RWPE1 (cell line): ENCODE measurements at places on chromosomes 3 and 15.

GRCh38 chr15:92005154-92005553 lies 151.6 kb downstream of the SLCO3A1 start:
- DNase-seq = no peak

DNA sequence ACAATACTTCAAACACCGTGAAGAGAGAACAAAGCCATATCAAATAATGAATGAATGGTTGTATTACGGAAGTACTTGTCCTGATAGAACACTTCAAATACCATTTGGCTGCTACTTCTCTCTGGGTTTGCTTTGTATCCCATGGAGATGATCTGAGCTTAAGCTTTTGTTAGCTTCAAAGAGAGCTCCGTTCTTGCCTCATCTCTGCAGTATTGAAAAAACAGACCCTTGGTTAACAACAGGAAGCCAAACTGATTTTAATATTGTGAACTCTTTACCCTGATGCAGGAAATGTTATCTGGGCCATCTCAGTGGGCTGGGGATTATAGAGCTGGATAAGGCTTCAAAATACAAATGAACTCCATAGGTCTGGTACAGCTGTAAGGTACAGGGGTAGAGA lies 101.0 kb downstream of the CHL1 start:
- DNase-seq = no peak

GRCh38 chr3:182618981-182619591 lies 174.2 kb upstream of the ATP11B start:
- DNase-seq = peak; percentile 65

DNA sequence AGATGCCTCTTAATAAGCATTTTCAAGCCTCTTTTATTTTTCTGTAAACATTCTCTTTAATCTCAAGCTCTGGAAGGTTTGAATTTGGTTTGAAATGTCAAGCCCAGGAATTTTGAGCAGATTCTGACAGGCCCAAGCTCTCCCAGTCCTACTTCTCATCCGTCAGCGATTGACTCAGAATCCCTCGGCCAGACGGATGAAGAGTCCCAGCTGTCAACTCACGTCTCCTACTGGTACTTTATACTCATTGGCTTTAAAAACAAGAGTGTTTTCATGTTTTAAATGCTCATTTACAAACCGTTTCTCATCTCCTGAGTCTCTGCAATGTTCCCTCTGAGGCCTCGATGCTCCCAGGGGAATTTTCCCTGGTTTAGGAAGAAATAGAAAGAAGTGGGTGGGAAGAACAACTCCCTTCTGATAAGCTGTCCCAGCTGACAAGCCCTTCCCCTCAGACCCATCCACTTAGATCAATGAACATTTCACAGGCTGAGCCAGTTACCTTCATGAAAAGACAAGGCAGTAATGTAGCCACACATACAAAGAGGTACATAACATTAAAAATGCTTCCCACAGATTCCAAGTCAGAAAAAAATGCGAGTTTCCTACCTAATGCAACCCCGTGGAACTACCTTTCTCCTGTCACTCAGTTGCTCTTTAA lies 478.2 kb upstream of the DPH6 start:
- DNase-seq = no peak

DNA sequence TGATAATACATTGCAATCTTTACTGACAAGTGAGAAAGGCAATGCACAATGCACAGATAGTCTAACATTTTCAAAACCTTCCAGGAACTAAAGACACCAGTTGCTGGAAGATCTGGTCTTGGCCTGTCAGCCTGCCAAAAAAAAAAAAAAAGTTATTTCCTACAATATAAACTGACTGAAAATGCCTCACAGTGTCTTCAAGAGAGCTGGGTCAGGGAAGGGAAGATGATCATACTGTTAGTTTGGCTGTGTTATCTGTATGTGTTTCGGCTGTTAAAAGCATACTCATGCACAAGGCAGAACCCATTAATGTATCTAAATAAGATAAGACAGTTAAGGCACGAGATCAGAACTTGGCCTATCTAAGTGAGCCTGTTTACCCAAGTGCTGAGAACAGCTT lies 673.4 kb downstream of the MECOM start:
- DNase-seq = no peak

DNA sequence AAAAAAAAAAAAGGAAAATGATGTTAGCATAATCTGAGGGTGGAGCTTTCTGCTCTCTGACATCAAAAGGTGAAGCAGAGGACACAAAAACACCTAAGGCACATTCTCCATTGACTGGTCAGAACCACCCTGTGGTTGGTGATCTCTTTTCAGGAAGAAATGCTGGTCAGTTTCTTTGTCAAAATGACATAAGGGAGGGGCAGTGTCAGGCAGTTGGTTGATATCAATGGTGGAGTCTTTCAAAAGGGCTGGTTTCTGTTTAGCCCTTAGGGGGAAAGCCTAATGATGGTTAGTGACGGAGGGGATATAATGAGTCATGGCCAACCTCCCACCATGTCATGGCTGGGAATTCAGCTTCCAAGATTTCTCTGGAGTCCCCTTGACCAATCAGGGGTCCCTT lies 185.9 kb upstream of the GBE1 start:
- DNase-seq = no peak

DNA sequence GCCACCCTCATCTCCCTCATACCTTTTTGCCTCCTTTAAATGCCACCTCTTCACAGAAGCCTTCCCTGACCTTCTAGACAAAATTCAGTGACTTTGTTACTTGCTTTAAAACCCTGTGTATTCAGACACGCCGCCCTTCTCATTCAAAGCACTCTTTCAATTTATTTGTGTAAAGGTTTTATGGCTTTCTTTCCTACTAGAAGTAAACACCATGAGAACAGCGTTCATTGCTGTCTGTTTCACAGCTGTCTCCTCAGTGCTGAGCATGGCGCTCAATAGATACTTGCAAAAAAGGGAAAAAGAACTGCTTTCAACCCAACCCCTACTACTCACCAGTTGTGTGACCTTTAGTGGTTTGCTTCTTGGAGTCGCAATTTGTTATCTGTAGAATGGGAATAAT lies 17.0 kb downstream of the ATXN7 start:
- DNase-seq = no peak

- peak; percentile 30 for DNase-seq
Measured at GRCh38 chr3:112770032-112770626, 76.5 kb downstream of the CD200R1L start.

- no peak for DNase-seq
Measured at GRCh38 chr3:14391033-14391432, 11.4 kb upstream of the SLC6A6 start.

- no peak for DNase-seq
Measured at GRCh38 chr3:101851850-101852714, 2.8 kb downstream of the NFKBIZ start.

- DNase-seq = no peak
Measured at GRCh38 chr15:54374184-54374952, 396.1 kb downstream of the UNC13C start.

DNA sequence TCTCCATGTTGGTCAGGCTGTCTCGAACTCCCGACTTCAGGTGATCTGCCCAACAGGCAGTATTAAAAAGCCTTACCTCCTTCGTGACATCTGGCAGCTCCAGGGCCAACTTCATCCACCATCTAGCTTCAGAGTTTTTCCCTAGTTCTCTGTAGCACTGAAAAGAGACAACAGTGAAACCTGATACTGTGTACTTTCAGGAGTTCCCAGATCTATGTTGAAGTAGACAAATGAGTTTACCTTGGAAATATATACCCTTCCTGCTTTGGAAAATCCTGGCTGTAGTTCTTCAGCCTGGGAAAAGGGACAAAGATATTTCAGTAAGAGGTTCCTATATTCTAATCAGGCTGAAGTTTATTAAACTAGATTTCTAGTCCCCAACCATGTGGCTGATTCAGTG lies 18.0 kb downstream of the RMDN3 start:
- DNase-seq = no peak

DNA sequence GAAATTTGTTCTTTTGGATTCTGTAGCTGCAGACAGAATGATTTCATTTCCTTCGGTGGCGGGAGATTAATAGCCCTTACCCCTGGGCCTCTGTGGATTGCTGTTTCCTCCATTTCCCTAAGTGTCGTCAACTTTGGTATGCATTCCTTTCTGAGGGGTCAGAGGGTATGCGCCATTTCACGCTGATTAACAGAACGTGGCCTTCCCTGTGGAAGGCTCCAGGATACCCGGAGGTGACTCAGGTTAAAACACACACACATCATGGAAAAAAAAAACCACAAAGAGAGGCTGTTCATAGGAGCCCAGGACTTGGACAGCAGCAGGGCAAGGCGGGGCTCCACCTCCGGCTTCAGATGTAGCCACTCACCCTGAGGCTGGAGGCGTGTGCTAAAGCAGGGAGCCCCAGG lies 51.9 kb downstream of the EPHB1 start:
- peak; percentile 86 for DNase-seq

DNA sequence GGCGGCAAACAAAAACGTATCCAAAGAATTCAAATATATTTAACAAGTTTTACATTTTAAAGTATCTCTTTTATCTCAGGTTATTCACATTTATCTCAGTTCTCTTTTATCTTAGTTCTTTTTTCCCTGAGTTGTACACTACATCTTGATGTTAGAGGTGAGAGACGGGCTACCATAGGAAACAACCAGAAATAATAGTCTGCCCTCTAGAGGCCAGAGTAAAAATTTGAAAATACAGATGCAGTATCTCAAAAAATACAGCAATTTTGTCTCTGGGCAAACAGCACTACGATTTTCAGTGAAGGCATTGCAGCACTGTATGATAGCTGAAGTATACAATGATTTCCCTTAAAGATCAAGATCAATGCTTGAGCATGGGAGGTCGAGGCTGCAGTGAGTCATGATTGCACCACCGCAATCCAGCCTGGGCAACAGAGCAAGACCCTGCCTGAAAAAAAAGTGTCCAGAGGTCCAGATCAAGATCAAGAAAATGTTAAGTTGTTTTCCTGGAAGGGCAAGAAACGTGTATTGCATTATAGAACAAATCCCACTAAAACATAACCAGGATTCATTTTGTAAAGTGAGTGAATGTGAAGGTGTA lies 82.6 kb upstream of the ATP11B start:
- peak; percentile 30 for DNase-seq

GRCh38 chr3:49313896-49314688 lies 25.8 kb downstream of the USP4 start:
- DNase-seq = no peak

DNA sequence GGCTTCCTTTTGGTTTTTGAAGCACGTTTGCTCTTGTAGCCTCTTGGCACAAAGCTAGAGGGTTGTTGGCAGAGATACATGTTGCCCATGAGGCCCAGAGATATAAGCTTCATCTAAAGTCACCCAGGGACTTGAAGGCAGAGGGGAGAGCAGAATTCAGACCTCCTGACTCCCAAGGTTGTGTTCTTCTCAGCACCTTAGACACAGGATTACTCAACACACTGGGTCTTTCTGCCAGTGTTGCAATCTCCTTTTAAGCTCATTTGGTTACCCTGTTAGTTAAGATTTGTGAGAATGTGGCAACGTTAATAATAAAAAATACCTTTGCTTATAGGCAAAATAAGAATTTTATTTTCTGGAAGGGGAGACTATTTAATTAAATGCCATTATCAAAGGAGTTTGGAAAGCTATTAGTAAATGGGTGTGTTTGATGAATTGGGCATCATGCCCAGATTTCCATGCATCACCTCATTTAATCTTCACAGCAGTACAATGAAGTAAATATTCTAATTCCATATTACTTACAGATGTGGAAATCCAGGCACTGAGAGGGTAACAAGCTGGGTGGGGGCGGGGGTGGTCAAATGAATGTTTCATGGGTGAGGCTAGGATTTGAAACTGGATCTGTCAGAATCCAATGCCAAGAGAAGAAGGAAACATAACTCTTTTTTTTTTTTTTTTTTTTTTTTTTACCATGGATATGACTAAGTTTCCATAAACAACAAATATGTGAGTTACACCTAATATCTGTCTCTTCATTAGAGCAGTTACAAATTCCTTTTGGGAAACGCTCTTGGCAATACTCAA lies 183.3 kb downstream of the NR1D2 start:
- peak; percentile 62 for DNase-seq

DNA sequence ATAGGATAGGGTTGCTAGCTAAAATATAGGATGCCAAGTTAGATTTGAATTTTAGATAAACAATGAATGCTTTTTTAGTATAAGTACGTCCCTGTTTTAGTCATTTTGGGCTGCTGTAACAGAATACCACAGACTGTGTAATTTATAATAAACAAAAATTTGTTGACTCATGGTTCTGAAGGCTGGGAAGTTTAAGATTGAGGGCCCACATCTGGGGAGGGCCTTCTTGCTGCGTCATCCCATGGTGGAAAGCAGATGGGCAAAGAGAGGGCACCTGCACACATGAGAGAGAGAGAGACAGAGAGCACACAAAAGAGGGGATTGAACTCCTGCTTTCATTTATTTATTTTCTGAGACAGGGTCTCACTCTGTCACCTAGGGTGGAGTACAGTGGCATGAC lies 246.5 kb downstream of the EPHB1 start:
- DNase-seq = no peak

GRCh38 chr3:142623194-142623593 lies 27.0 kb downstream of the PLS1 start:
- DNase-seq = no peak

DNA sequence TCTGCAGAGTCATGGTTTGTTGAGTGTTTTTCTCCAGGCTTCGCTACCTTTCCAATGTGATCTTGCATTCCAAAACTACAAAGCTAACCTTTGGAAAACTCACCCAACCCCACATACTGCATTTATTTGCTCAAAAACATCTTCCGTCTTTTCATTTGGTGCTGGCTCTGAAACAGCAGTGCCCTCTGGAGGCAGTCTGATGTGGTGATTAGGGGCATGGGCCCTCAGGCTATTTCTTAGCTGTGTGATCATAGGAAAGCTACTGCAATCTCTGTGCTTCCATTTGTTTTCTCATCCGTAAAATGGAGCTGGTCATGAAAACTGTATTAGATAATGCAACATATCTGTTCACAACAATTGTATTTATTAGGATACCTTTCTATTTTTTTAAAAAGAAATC lies 47.0 kb downstream of the MTHFS start:
- DNase-seq = no peak

DNA sequence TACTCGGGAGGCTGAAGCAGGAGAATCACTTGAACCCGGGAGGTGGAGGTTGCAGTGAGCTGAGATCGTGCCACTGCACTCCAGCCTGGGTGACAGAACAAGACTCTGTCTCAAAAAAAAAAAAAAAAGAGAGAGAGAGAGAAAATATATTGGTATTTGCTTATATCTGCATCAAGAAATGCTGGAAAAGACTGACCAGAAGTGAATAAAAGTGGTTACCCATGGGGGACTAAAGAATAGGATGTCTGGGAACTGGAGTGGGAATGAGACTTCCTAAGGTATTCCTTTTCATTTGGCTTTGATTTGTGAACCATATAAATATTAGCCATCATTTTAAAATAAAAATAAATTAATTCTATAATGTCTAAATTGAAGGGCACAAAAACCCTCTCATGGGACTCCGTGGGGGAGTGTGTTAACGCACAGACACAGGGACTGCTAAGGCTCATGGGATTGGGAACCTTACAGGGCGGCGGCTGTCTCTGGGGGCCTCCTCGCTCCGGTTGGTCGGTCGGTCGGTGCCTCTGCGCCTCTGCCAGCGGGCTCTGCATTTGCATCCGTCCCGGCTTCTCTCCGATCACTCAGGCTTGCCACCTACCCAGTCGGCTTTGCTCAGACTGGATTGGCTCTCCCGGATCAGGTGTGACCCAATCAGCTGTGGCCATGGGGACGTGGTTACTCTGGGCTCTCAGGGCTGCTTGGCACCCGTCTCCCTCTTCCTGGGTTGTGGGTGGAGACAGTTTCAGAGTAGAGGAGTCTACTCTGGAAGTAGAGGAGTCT lies 12.7 kb upstream of the TSPAN3 start:
- peak; percentile 60 for DNase-seq
